NCI-H226 (cell line): ENCODE measurements at places on chromosomes 2 and 18.

DNA sequence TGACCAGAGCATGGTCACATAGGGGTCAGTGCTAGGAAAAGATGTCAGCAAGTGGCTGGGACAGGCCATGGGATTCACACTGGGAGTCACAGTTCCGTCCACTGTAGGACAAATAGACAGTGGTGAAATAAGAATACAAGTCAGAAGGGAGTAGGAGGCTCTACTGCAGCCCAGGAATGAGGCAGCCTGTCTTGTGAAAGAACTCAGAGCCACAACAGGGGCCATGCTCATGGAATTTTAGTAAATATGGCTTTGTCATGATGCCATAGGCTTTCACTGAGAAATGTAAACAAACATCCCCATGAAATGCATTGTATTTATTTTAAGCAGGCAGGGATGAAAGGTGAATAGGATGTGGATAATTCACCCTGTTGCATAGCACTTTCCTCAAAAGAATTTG, 504.3 kb downstream of the SOX11 start:
- no peak for DNase-seq

- DNase-seq = no peak
These were observed at the start of gene TUBA3D for GRCh38 chr2:131475831-131476230. TUBA3D (plus strand) TSS chr2:131476119; CDS start chr2:131476200, 81 bp downstream.

GRCh38 chr18:37499044-37499443, 66.6 kb downstream of the CELF4 start:
- DNase-seq = no peak

DNA sequence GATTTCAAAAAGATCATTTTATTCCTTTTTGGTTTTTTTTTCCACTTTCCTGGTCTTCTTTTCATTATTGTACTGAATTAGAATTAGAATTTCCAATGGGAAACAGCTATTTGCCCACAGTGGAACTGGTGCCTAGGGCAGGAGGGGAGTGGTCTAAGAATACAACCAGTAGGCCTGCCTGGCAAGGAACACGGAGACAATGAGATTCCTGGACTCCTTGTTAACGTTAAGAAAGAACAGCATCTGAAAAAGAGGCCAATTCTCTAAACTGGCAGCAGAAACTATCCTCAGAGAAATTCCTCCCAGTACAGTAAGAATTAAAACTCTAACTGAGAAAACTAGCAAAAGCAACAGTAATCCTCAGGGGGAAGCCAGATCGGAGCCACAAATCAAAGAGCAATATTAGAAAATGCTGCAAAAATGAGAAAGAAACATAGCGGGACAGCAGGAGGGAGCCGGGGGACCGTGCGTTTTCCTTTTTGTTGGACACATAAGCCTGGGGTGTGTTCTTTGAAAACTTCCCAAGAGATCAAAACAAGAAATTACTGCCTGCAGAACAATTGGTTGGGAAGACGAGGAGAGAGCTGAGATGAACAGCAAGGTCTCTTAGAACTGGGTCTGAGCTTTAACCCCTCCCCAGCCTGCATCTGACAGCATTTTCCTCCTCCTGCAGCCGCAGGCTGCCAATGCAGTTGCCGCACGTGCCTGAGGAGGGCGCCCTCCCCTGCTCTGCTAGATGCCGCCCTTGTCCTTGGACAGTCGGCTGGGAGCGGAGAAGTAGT, 776.0 kb downstream of the TSN start:
- DNase-seq = no peak

DNA sequence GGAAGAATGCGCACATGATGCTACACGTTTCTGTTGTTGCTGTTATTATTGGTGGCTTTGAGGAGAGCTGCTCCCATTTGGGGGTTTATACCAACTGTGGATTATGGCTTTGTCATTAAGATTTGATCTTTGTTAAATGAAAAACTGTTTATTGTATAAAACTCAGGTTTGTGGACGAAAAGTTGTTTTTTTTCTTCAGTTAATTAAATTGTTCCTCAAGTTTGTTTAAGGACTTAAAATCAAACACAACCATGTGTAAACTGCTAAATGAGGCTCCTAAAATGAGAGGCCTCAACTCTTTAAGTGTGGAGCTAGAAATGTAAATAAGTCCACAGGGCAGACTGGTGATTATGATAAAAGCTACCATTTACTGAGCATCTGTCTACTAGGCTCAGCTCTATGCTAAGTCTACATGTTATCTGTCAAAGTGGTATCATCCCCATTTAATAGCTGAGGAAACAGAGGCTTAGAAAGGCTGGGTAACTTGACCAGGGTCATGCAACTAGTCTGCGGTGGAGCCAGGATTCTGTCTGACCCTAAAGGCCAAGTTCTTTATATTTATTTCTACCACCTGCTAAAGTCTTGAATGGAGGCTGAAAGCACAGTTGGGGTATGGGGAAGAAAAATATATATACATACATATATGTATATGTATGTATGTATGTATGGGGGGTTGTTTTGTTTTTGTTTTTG, 4.1 kb downstream of the MYCN start:
- no peak for DNase-seq

DNA sequence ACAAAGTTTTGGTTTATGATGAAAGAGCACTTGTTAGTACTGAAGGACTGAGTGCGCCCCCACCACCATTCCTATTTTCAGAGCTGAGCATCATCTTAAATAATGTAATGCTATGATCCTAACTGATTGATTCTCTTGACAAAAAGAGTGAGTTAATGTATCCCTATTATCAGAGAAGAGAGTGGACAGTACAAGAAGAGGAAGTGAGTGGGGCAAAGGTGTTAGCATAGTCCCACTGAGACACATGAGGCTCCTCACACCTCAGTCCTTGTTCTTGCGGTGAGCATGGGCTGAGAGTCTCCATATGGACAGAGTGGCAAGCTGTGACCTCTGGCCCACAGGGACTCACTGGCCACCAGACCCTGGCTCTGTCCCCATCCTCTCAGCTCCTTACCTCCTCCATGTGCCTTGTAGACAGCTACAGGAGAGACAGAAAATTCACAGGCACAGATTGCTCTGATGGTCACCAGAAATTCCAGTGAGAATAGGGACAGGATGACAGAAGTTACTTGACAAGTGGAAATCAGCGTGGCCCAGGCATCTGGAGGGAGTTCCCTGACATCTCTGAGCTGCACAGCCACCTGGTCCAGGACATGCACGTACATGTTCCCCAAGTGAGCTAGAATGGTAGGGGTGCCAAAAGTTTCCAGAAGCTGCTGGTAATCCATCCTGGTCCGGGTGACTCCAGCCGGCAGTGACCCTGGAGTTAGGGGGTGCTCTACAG, 32.6 kb downstream of the NAPG start:
- DNase-seq = no peak

DNA sequence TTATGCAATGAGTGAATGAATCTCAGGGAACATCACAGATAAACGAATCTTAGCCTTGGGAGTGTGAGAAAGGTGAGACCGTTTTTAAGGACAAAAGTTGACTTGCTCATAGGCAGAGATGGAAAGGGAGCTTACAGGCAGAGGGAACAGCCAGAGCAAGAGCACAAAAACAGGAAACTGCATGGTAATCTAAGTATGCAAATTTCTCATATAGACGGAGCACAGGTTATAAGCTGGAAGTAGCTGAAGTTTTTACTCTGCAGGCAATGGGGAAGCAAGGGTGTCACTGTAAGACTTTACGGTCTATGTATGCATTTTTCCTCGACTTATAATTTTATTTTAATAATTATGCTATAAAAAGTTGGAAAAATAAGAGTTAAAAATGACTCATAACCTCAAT, 44.8 kb upstream of the STRN start:
- no peak for DNase-seq

DNA sequence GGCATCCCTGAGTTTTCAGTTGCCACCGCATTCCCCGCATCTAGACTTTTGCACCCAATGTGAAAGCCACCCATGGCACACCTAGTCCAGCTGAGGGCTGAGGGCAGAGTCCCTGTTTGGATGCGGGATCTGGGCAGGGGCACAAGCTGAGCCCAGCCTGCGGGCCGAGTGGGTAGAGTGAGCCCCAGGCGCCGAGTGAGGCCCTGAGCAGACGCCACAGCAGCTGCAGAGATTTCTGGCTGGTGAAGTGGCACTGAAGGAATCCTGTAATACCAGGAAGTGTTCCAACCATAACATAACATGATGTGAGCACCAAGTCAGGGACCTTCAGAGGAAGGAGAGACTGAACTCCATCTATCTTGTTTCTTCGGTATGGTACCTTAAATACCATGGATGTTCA, 27.7 kb upstream of the FRZB start:
- DNase-seq = no peak

GRCh38 chr2:105413206-105413605, 14.4 kb upstream of the FHL2 start:
- no peak for DNase-seq

DNA sequence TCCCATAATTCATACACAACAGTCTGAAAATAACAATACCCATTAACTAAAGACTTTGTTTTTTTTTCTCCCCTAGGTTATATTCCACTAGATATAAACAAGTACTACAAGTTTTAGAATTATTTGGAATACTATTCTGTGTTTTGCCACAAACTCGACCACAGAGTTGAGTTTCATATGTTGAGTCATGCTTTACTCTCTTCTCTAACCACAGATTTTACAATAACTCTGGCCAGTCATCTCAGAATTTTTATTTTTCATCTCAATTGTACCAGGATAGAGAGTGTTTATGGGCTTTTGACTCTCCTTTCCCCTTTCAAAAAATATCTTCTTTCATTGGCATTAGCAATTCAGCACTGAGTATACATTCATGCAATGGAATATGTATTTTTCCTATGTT, 348.7 kb upstream of the GALNT5 start:
- peak; percentile 67 for DNase-seq
